ENCODE measurements at places on chromosomes 13 and 19.

- no peak for DNase-seq
Observed at GRCh38 chr13:44271915-44272341, 101.7 kb upstream of the SERP2 start.

DNA sequence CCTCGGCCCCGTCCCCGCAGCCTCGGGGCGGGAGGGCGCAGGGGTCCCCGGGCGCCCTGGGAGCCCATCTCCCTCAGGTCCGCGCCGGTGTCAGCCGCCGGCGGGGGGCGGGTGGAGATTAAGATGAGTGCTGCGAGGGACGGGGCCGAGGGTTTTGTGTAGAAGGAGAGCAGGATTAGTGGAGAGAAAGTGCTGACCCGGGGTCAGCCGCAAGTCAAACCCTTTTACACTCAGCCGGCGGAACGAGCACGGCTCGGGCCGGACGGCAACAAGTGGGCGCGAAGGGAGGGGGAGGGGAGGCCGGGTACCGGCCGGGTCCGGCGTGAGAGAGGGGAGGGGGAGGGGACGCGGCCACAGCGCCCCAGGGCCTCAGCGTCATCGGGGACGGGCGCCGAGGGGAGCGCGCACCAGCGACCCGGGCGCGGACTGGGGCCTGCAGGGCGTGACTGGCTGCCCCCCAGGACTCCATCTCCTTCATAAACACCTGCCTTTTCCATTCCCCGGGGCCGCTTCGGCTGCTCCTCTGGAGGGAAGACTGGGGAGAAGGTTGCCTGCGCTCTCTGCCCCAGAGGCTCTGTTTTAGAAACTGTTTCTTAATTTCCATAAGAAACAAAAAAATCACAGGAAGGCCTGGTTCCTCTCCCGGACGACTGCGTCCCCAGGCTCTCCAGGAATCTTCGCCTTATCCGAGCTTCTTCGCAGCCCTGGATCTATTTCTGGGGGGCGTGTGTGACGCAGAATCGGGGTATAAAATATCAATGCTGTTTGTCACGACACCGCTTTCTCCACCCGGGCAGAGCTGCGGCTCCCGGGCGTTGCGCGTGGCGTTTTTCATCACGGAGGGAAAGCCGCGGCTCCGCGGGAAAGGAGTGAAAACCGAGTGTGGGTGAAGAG, 6.5 kb downstream of the SOX1 start:
- no peak for DNase-seq

- DNase-seq, result no peak
Observed at GRCh38 chr13:30457306-30457891, 8.3 kb downstream of the HMGB1 start.

DNA sequence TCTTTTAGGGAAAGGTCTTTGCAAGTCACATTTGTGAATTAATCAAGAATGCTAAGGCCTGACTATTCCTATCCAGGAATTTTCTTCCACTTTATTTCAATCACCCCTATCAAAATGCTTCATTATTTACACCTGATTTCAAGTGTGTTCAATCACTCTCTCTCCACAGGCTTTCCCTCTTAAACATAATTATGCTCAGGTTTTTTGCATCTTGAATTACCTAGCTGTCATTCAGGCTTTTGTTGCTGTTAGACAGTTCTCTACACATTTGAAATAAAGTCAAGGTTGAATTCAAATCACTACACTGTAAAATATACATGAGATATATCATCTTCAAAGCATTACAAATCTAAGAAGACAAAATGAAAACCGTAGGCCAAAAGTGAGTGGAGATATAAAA, 941.3 kb upstream of the SLITRK1 start:
- DNase-seq, result no peak

DNA sequence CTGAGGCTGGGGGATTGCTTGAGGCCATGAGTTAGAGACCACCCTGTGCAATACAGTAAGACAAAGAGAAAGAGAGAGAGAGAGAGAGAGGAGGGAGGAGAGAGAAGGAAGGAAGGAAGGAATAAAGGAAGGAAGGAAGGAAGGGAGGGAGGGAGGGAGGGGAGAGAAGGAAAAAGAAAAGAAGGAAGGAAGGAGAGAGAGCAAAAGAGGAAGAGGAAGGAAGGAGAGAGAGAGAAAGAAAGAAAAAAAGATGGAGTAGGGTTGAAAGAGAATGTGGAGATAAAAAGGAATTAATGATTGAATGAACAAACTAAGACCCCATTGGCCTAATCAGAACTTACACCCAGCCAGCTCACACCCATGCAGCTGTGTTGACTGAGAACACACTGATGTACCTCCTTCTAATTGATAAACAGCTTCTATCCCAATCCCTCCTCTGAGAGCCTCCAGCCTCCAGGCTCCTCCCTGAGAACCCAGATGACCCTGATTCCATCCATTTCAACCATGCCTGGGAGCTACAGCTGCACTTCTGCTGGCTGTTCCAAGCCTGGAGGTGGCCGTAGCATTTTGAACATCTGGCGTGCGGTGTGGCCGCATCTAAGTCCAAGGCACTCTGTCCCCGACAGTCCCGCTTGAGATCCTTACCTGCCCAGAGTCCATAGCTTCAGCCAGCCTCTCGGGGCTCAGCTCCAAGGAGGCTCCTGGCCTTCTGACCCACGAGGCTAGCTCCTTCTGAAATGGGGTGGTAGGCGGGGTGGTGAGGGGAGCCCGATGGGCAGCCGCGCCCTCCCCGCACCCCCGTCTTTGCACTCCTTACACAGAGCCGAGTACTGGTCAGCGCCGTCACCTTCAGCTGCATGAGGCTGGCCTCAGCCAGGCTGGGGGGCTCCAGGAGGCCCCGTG, 1.1 kb downstream of the PRODH2 start:
- DNase-seq, result no peak

GRCh38 chr13:27309401-27309958, 38.9 kb downstream of the RASL11A start:
- no peak for DNase-seq

- DNase-seq, result no peak
Observed at GRCh38 chr13:32115066-32115465, 83.5 kb downstream of the FRY start.

- DNase-seq, result no peak
Observed at GRCh38 chr13:58329746-58330145, 698.2 kb downstream of the PCDH17 start.

- DNase-seq, result no peak
Observed at GRCh38 chr13:89520468-89520867, 1827.0 kb upstream of the MIR17HG start.
